ENCODE measurements at places on chromosomes 4 and X. TPM values are rescaled to one million over a fixed set of nuclear protein-coding genes. Genes with fewer than 3 reads are reported as not detected.

Gene SFRP2
- not detected for total RNA-seq

Gene AADAT
- 17.8 TPM for total RNA-seq

Gene PYURF
- total RNA-seq: 142 TPM

Gene USP17L18
- total RNA-seq: not detected

Gene TREX2
- 0.40 TPM for total RNA-seq

Gene TCEAL9
- 72.0 TPM for total RNA-seq

Gene FOXR2
- total RNA-seq: not detected

Gene MAGEA10
- 0.13 TPM for total RNA-seq

Gene P2RY10
- not detected for total RNA-seq

Gene GPR78
- not detected for total RNA-seq

Gene MAGEA1
- 2.2 TPM for total RNA-seq

Gene RTL9
- total RNA-seq: 0.13 TPM

Gene SPP1
- 1,422 TPM for total RNA-seq

Gene F8A3
- total RNA-seq: 1.8 TPM

Gene FAT1
- 88.9 TPM for total RNA-seq

Data from SK-MEL-5 (cell line).